NCI-H69 (cell line): ENCODE measurements at places on chromosomes 3 and 15.

GRCh38 chr15:86076468-86076867, 3.2 kb upstream of the AGBL1 start:
- no peak for DNase-seq

DNA sequence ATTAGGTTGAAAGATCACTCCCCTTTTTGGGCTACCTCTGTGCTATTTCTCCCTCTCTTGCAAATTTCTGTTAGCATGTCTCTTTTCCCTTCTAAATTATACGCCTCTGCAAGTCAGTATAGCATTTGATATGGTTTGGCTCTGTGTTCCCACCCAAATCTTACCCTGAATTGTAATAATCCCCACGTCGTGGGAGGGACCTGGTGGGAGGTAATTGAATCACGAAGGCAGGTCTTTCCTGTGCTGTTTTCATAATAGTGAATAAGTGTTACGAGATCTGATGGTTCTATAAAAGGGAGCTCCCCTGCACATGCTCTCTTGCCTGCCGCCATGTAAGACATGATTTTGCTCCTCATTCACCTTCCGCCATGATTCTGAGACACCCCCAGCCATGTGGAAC, 41.0 kb downstream of the TAMM41 start:
- no peak for DNase-seq

DNA sequence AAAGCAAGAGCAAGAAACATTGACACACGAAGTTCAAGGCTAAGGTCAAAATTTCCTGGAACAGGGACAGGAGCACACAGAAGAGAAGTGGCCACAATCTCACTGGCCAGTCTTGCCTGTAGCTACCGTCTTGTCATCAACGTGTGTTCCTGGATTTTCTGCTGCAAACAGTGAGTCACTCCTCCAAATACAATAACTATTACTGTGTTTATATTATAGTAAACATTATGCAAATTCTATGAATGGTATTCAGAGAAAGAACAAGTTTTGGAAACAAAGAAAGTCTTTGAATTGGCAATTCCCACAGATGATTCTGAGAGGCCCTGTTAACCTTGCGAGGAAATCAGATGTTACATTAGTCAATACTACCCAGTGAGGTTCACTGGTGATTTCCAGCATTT, 220.5 kb downstream of the FAM43A start:
- DNase-seq, result no peak

DNA sequence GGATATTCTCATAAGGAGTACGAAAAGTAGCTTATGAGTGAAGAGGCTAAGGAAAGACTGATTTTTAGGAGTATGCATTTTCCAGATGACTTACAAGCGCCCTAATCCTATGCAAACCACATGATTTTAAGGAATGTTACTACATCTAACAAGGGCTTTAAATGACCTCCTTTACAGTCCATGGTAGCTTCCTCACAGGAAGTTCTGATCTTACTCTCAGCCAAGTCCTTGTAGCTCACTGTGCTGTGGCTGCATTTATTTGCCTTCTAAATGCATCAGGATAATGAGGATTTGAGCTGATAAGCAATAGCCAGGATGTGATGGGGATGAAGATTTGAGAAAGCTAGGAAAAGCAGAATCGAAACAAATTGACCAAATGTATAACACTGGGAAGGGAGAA, 896.0 kb downstream of the MCTP2 start:
- no peak for DNase-seq

GRCh38 chr15:63332367-63333124, 49.1 kb downstream of the CA12 start:
- DNase-seq, result peak; percentile 25

- DNase-seq, result no peak
Observed at GRCh38 chr3:29972320-29972993, 633.9 kb upstream of the TGFBR2 start.

- DNase-seq, result no peak
Observed at GRCh38 chr3:10268116-10268515, 19.9 kb downstream of the TATDN2 start.

DNA sequence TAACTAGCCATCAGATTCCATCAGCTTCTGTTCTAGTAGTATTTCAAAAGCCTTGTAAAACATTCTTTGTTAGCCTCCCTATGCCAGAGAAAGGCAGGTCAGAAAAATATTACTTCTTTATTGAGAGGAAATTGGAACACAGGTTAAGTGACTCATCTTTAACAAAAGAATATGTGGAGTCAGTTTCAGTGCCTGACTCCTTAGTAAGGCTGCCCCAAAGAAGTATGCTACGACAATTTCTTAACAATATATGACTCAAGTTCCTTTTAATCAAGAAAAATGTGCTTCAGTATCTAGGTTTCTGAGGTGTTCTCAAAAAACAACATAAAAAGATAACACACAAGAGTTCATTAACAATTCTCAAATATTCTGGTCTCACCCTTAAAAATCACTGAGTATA, 139.2 kb downstream of the VPS13C start:
- no peak for DNase-seq

DNA sequence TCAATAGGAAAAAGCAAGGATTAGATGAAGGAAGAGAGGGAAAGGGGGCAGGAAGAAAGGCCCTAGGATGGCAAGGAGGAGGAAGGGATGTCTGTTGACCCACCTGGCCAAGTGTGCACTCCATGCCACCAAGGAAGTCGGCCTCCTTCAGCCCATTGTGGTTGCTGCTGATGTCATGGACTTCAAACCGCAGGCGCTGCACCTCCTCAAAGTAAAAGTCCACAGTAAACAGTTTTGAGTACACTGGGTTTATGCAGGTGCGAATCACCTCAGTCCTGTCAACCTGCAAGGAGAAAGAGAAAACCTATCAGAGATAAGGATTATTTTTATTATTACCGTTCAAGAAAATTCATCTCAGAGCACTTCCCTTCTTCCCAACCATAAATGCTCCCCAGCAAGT, 220.6 kb upstream of the MRPL3 start:
- no peak for DNase-seq

- DNase-seq, result no peak
Observed at GRCh38 chr3:54311211-54311747, 188.9 kb downstream of the CACNA2D3 start.

- no peak for DNase-seq
Observed at GRCh38 chr3:60775985-60776384, 475.3 kb downstream of the FHIT start.

GRCh38 chr15:43314171-43314570, 16.2 kb downstream of the LCMT2 start:
- no peak for DNase-seq

- peak; percentile 94 for DNase-seq
Observed at GRCh38 chr3:138774529-138775253, 60.0 kb downstream of the PIK3CB start.

DNA sequence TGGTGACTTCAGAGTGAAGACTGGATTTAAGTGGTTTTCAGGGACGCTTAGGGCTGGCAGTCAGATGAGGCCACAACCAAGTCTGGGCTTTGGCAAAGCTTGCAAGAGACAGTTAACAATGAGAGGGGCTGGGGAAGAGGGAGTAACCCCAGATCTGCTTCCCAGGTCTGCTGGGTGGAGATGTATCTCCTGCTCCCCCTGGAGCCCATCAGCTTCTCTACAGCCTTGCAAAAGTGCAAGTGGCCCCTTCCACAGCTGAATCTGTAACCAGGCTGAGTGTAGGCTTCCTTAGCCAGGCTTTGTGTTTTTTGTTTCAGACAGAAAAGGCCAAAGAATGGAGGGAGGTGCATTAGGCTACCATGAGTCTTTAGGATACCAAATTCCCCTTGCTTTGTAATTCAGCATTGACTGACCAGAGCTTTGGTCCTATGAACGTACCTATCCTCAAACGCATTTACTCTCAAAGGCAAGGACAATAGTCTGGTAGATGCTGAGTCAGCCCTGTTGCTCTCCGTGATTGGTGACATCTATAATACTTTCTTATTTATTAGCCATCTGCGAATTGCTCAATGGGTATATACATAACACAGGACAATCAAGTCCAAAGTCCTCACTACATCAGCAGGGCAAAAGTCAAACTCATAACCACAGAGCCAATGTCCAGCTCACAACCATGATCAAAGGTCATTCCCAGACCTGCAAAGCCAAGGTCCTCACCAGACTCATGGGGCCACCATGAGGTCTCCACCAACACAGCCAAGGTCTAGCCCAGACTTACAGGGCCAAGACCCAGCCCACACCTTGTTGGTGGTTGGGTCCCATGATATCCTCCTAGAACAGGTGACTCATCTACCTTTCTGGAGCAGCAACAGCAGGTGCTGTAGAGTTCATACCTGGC, 17.1 kb downstream of the CCDC13 start:
- peak; percentile 55 for DNase-seq

DNA sequence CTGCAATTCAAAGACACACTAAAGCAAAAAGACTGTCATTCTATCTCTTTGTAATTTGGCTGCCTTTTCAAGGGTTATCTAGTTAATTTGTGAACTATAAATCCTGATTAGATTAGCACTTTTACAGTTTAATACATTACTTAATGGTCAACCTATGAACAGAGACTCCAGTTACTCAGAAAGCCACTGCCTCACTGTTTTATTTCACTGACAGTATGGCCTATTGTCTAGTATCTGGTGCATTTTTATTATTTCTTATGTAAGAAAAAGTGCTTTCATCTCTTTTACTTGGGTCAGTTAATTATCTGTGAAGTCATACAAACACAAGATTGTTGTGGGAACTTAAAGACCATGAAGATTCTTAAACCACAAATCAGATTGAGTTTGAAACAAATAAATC, 133.8 kb downstream of the ZBBX start:
- DNase-seq, result no peak

DNA sequence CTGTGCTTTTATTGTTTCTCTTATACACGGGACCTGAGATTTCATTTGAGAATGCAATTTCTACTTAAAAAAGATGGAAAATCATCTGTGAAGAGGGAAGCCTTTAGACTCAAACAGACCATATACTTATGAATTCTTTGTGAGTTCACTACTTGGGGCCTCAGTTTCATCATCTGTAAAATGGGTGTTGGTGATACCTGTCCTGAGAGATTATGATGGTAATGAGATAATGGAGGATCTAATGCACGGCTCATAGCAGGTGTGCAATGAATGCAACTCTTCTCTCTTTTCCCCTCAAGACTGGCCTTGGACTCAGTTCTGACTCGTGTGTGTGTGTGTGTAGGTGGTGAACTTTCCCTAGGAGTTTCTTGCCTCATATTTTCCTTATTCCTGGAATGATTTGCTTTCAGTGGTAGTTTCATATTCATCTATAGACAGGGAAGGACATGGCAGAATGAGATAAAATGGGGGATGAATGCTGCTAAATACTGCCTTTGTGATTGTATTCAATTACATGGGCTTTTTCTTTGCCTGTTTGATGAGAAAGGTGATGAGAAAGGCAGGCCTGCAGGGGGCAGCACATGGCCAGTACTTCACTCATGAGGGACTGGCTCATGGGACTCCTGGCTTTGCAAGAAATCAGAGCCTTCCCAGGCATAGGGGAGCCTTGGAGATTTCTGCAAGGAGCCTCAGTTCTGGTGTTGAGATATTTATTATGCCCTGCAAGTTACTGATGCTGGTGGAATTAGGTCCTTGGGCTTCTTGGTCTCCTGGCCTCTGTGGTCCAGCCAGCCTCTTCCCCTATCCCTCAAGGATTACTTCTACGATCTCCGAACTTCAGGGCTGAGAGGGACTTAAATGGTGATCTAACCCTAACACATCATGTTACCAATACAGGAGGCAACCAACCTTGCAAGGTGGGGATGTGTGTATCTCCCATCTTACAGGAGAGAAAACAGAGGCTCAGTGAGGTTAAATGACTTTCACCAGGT, 70.7 kb downstream of the RPLP1 start:
- peak; percentile 77 for DNase-seq

GRCh38 chr15:85621094-85621493, 173.6 kb downstream of the KLHL25 start:
- no peak for DNase-seq

DNA sequence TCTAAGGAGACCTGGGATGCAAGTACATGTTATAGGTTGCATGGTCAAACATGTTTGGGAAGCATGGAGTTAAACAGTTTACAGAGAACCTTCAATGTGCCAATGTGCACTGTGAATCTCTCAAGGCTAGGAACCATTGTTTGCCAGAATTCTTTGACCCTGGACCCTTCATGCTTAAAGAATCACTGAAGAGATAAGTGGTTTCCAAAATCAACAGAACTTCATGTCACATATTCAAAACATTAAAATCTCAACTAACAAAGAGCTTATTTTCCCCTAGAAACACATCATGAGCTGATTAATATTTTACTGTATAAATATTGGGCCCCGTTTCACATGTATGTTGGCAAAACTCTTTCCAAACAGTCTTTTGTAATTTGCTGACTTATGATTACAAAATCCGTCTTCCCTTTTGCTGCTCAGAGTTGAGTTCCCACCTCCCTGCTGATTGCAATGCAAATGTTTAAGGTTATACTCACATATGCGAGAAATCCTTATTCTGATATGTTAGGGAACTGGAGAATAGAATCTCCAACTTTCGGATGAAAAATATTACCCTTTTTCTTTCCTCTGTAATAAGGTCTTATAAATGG, 380.2 kb downstream of the DIPK2A start:
- DNase-seq, result no peak

- DNase-seq, result no peak
Observed at GRCh38 chr3:102941786-102942185, 507.0 kb downstream of the ZPLD1 start.

- DNase-seq, result no peak
Observed at GRCh38 chr3:102686792-102687191, 252.0 kb downstream of the ZPLD1 start.

GRCh38 chr3:17830788-17831187, 88.4 kb upstream of the TBC1D5 start:
- DNase-seq, result no peak

GRCh38 chr3:140013220-140013619, 78.2 kb downstream of the CLSTN2 start:
- DNase-seq, result no peak

- peak; percentile 78 for DNase-seq
Observed at GRCh38 chr3:46578973-46579755, 13.1 kb upstream of the LRRC2 start.

GRCh38 chr15:95712785-95713184, 617.7 kb upstream of the NR2F2 start:
- DNase-seq, result no peak

- no peak for DNase-seq
Observed at GRCh38 chr3:12571986-12572385, 15.1 kb downstream of the MKRN2 start.

DNA sequence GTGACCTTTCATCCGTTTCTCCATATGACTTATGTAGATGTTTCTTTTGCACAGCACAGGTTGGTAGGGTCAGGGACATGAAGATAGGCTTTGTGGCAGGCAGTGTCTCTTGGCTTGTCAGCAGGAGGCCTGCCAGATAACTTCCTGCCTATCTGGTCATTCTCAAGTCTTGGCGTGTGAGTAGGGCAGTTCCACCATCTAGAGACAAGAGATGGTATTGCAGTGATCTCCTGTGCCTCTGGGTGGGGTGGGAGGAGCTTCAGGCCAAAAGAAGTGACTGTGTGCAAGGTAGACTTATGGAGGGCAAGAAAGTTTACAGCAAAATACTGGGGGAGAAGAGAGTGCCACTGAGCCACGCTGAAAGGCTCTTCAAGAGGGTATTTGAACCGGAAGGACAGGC, 11.0 kb downstream of the TEX264 start:
- peak; percentile 76 for DNase-seq

DNA sequence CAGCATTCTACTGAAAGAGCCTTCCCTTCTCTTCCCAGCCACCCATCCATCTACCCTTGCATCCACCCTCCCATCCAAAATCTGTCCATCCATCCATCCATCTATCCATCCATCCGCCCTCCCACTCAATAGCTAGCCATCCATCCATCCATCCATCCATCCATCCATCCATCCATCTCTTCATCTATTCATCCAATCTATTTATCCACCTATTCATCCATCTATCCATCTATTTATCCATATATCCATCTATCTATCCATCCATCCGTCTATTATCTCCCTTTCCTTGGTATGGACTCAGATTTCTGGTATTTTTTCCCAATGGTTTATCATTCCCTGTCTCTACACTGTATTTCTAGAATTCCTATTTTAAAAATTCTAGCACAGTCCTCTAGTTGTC, 46.1 kb upstream of the PPARG start:
- DNase-seq, result no peak
